ENCODE measurements at places on chromosomes 6 and 20. TPM values are rescaled to one million over a fixed set of nuclear protein-coding genes. Genes with fewer than 3 reads are reported as not detected.

GRCh38 chr20:48002517-48002970 lies 217.3 kb upstream of the SULF2 start:
- no peaks in the 10 kb centered on the region for H3K4me1 ChIP-seq
- no peaks in the 10 kb centered on the region for H3K36me3 ChIP-seq
- no peak for DNase-seq
- no peak overlapping the region for H3K27ac ChIP-seq
- H3K27me3 ChIP-seq, result no peaks in the 10 kb centered on the region
- no peak overlapping the region for H3K4me3 ChIP-seq

- no peaks in the 10 kb centered on the region for H3K27me3 ChIP-seq
- peak overlapping the region; percentile 21 for H3K4me3 ChIP-seq
- no peak overlapping the region for H3K27ac ChIP-seq
- DNase-seq, result no peak
Observed at GRCh38 chr6:36197739-36198221, 1.2 kb downstream of the BRPF3 start.

DNA sequence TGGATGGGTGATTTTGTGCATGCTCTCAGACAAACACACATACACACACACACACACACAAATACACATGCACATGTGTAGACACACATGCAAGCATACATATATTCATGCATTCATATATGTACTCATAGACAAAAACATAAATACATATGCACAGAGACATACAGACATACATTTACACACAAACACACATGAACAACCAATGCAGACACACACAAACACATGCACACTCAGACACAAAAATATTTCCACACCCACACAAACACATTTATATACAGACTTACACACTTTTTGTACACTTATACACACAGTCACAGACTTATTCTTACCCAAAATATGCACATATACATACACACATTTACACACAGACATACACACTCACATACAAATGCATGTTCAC lies 94.9 kb upstream of the NKX2-2 start:
- no peaks in the 10 kb centered on the region for H3K27me3 ChIP-seq
- no peak overlapping the region for H3K27ac ChIP-seq
- no peak for DNase-seq
- H3K4me3 ChIP-seq, result no peak overlapping the region
- no peaks in the 10 kb centered on the region for H3K36me3 ChIP-seq

DNA sequence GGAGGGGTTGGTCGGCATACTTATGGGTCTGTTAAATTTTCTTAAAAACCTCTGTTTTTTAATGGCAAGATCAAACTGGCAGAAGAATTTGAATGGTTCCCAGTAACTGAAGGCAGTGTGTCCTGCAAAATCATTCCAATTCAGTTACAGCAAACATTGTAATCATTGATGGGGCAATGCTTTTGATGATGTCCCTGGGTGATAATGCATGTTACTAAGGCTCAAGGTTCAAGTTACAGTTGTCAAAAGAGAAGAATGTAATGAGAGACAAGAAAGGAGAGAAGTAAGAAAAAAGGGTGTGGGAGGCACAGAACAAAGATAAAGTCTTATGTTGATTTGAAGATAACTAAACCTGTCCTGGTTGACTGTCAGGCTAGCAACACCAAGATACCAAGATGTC lies 54.9 kb downstream of the CEP162 start:
- no peak overlapping the region for H3K27ac ChIP-seq
- no peak overlapping the region for H3K4me3 ChIP-seq
- H3K4me1 ChIP-seq, result no peaks in the 10 kb centered on the region
- H3K36me3 ChIP-seq, result no peaks in the 10 kb centered on the region

DNA sequence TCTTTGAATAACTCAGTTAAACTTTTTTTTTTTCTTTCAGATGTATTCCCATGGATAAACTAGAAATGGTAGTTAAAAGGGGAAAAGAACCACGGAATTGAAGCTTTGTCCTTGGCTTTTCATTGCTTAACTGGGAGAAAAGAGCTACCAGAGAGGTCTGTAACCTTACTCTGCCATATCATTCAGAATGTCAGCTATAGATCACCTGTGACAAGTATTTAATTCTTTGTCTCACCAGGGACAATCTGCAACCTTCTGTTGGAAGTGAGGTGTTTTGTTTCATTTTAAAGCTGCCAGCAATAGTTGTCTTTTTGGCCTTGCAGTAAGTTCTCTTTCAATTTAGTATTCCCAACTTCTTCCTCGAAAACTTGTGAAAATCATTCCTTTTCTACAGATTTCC lies 618.4 kb downstream of the FRK start:
- H3K4me3 ChIP-seq, result no peak overlapping the region
- no peaks in the 10 kb centered on the region for H3K4me1 ChIP-seq
- no peaks in the 10 kb centered on the region for H3K27me3 ChIP-seq
- no peaks in the 10 kb centered on the region for H3K36me3 ChIP-seq
- H3K27ac ChIP-seq, result no peak overlapping the region
- DNase-seq, result no peak

DNA sequence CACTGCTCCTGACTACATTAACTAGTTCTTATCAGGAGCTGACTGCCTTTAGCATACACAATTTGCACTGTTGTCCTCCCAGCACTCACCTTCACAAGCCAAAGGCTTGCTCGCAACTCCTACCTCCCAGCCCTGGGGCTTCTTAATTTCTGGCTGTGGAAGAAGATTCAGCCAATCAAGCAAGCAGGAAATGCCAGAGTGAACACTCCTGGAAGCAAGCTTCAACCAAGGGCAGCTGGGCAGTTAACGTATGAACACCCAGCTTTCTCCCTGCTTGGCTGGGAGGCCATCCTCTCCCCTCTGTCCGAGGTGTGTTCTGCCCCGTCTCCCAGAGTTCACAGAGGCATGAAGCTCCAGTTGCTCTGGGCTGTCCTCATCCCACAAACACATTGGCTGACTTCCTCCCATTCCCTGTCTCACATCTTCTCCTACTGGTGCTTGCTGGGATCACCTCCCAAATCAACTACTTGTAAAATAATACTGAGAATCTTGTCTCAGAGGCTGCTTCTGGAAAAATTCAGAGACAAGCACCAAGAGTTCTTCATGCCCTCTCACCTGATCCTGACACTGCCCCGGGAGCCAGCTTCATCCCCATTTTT lies 15.3 kb upstream of the SRSF6 start:
- H3K4me3 ChIP-seq, result no peak overlapping the region
- no peak for DNase-seq
- H3K4me1 ChIP-seq, result peaks cover 11% of the 10 kb centered on the region
- no peaks in the 10 kb centered on the region for H3K36me3 ChIP-seq
- H3K27ac ChIP-seq, result no peak overlapping the region

GRCh38 chr20:32477594-32478512 lies 107.3 kb downstream of the NOL4L start:
- no peak overlapping the region for H3K27ac ChIP-seq
- H3K4me3 ChIP-seq, result no peak overlapping the region
- no peak for DNase-seq
- H3K4me1 ChIP-seq, result peaks cover 7% of the 10 kb centered on the region
- H3K27me3 ChIP-seq, result peaks cover 32% of the 10 kb centered on the region

The PCSK2 gene
- polyA plus RNA-seq, result not detected

- H3K36me3 ChIP-seq, result peaks cover 5% of the 10 kb centered on the region
- H3K27ac ChIP-seq, result no peak overlapping the region
- H3K4me3 ChIP-seq, result no peak overlapping the region
- peaks cover 11% of the 10 kb centered on the region for H3K4me1 ChIP-seq
Observed at GRCh38 chr20:16475225-16475624, 98.0 kb downstream of the KIF16B start.
